Immature natural killer cell (primary cell): ENCODE measurements at places on chromosomes 6 and 20.
A peak's percentile ranks its signal among the peaks of the same experiment; 100 is the strongest.

GRCh38 chr6:124741341-124741740 lies 220.9 kb upstream of the RNF217 start:
- H3K36me3 ChIP-seq, result no peaks in the 10 kb centered on the region
- no peak overlapping the region for H3K27ac ChIP-seq
- peaks cover 1% of the 10 kb centered on the region for H3K27me3 ChIP-seq
- no peak overlapping the region for H3K4me3 ChIP-seq
- no peaks in the 10 kb centered on the region for H3K4me1 ChIP-seq

DNA sequence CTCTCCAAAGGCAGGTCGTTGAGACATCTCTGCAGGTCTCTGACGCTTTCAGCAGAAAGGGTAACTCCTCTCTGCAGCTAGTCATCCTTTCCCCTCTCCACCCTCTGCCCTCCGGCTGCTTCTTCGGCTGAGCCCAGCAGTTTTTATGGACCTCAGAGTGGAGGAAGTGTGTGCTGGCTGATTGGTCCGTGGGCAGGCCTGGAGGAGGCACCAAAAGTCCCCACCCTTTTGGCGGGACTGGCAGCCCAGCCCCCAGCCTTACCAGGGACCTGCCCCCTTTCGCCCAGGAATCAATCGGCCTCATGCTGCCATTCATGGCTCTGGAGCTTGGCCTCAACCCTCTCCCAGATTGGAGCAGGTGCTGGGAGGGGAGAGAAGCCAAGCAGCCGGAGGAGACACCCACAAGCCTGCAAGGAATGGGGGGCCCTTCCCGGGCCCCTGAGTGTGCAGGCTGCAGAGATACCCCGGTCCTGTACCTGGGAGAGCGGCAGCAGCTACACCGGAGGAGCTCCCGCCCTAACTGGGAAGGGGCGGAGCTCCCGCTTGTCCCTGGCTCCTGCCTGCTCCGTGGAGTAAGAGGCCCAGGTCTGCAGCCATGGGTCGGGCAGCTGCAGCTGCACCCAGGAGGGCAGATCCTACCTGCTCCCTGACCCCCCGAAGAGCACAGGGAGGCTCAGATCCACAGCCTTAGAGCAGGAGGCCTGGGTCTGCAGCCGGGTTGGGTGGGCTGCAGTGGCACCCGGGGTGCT lies 170.3 kb upstream of the SOX4 start:
- no peak overlapping the region for H3K27ac ChIP-seq
- no peaks in the 10 kb centered on the region for H3K36me3 ChIP-seq
- H3K4me1 ChIP-seq, result no peaks in the 10 kb centered on the region
- H3K27me3 ChIP-seq, result peaks cover 4% of the 10 kb centered on the region
- no peak for DNase-seq
- no peak overlapping the region for H3K4me3 ChIP-seq

DNA sequence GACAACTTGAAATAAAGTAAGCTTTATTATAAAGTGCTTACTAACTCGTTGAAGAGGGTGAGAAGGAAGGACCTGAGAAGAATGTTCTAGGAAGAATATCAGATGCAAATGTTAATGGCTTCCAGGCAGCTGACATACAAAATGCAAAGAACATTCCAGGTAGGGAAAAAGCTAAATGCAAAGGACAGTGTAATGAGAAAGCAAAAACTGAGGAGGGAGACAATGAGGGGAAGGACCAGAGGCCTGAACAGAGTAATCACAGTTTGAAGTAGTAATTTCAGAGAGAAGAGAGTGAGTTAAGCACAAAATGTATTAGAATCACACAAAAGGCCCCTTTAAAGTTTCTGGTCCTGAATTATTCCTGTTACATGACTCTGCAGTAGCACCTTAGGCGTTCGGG lies 81.3 kb downstream of the HMGCLL1 start:
- no peaks in the 10 kb centered on the region for H3K27me3 ChIP-seq
- H3K36me3 ChIP-seq, result no peaks in the 10 kb centered on the region
- no peak overlapping the region for H3K27ac ChIP-seq
- H3K4me1 ChIP-seq, result no peaks in the 10 kb centered on the region

DNA sequence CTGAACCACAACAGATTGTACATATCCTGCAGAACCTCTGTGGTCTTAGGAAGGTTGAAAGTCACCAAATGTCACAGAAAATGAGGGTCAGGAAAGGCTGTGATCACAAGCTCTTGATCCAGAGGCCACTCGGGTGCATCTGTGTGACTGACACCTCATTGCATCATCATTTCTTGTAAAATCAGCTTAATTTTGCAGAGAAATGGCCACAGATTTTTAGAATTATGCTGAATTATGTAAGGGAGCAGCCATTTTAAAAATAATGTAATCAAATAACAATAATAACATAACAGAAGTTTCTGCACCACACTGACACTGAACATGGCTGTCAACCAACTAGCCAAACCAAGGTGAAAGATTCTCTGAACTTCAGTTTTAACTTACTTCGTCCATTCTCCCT lies 32.5 kb upstream of the PRND start:
- no peak overlapping the region for H3K27ac ChIP-seq
- H3K4me1 ChIP-seq, result peaks cover 51% of the 10 kb centered on the region
- H3K27me3 ChIP-seq, result peaks cover 3% of the 10 kb centered on the region
- peak overlapping the region; percentile 5 for H3K4me3 ChIP-seq
- no peaks in the 10 kb centered on the region for H3K36me3 ChIP-seq

- no peaks in the 10 kb centered on the region for H3K4me1 ChIP-seq
- no peaks in the 10 kb centered on the region for H3K27me3 ChIP-seq
- DNase-seq, result no peak
These were observed 389.5 kb upstream of the MAP3K7 start for GRCh38 chr6:90976341-90976740.

DNA sequence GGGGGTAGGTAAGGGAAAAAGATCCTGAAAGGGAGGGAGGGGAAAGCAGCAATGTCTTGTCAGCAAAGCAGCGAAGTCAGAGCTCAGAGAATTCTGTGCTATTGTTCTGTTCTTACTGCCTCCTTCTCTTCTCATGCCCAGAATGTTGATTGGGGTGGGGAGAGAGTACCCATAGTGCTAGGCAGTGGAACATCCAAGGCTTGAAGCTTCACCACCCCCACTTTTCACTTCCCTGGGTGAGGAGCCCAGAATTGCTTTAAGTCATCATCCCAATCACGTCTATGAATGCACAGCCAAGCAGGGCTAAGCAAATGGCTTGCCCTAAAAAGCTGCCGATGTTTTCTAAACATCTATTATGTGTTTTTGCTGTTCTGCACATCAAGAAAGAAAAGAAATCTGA lies 16.5 kb downstream of the REPS1 start:
- no peaks in the 10 kb centered on the region for H3K27me3 ChIP-seq
- H3K27ac ChIP-seq, result peak overlapping the region; percentile 61
- H3K4me3 ChIP-seq, result no peak overlapping the region
- no peaks in the 10 kb centered on the region for H3K36me3 ChIP-seq
- peaks cover 87% of the 10 kb centered on the region for H3K4me1 ChIP-seq

- H3K4me3 ChIP-seq, result no peak overlapping the region
- peaks cover 2% of the 10 kb centered on the region for H3K4me1 ChIP-seq
- no peak for DNase-seq
- H3K27ac ChIP-seq, result peak overlapping the region; percentile 22
- no peaks in the 10 kb centered on the region for H3K36me3 ChIP-seq
- peaks cover 3% of the 10 kb centered on the region for H3K27me3 ChIP-seq
These were observed 32.5 kb downstream of the MYH7B start for GRCh38 chr20:34988191-34988540.

DNA sequence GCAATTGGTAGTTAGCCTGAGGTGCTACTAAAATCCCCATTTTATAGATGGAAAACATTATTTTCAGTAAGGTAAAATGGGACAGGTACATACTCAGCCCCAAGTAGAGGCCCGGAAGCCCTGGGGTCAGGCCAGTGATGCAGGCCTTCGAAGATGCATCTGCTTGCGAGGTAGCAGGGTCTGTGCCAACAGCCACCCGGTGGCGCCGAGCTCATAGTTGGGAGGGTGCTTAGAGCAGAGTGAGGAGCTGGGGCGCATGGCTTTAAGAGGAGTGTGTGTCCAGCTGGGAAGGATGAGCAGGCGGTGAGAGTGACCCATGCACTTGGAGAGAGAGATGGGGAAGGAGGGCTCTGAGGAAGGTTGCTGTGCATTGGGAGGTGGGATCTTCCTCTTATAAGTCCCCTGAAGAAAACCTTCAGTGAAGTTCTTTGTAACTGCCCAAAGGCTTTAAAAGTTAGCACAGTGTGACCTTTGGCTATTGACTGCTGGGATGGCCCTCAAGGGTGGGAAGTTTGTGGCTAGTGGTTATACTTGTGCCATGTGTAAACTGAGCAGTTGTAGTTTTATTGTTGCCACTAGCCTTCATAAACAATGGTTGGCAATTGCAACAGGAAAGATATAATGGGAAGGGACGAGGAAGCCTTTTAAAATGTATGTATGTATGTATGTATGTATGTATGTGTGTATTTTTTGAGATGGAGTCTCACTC lies 71.1 kb downstream of the TOX2 start:
- no peak overlapping the region for H3K27ac ChIP-seq
- peaks cover 39% of the 10 kb centered on the region for H3K4me1 ChIP-seq
- peaks cover 33% of the 10 kb centered on the region for H3K27me3 ChIP-seq
- no peak overlapping the region for H3K4me3 ChIP-seq

DNA sequence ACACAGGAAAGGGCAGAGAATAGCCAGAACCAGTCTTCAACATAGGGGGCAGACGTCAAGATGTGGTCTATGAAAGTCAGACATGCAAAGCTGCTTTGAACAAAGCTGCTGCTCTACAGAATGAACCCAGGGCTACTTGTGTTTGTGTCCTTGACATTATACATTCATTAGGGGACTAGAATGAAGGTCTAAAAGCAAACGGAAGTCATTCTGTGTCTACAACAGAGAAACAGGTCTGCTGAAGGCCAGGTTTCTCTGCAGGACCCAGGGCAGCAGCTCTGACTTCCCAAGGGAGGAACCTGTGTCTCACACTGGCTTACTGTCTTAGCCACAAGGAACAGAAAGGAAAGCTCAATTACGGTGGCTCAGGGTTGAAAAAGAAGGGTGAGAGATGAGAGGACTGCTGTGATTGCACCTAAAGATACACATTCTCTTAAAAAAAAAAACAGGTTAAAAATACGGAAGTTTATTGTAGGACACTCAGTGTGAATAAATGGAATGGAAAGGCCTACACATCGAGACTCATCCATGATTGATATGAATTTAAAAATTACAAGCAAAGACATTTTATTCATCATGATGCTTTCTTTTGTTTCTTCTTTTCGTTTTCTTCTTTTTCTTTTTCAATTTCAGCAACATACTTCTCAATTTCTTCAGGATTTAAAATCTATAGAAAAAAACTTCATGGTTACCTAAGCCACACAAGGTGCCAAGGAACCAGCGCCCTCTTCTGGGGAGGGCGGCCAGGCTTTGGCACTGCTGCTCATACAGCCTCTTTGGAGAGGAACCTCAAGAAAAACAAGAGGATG lies 6.7 kb downstream of the PSMA7 start:
- peaks cover 7% of the 10 kb centered on the region for H3K27me3 ChIP-seq
- peak overlapping the region; percentile 75 for H3K27ac ChIP-seq
- peaks cover 11% of the 10 kb centered on the region for H3K36me3 ChIP-seq
- H3K4me1 ChIP-seq, result peaks cover 52% of the 10 kb centered on the region
